ENCODE measurements at places on chromosomes 5 and 9. TPM values are rescaled to one million over a fixed set of nuclear protein-coding genes. Genes with fewer than 3 reads are reported as not detected.
A peak's percentile ranks its signal among the peaks of the same experiment; 100 is the strongest.

DNA sequence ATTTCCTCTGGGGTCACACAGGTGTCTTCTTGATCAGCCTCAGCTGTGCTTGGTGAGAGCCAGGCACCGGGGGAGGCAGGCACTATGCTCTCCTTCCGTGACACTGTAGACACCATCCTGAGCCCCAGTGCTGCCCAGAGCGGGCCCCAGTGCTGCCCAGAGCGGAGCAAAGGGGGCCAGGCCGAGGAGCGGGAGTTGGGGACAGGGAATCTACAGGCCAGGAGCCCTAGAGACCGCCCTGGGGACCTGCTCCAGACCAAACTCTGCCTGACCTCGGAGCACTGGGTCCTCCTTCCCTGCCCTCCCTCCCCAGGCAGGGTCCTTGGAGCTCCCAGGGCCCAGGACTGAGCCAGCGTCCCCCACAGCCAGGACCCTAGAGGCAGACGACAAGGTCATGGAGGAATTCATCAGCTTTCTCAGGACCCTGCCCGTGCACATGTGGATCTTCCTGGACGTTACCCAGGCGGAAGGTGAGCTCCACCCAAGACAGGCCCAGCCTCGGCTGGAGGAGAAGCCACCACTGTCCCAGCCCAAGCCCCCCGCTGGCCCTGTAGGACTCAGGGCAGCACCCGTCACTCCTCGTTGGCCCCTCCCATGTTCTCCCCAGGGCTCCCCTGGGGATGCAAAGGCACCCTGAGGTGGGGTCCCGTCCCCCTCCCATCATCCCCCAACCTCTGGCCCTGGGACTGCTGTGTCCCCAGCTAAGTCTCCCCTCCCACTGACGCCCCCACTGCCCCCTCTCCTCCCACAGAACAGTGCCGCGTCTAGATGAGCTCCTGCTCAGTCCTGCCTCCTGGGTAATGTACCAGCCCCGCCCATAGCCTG, 30.2 kb downstream of the PAEP start:
- no peak overlapping the region for H3K27ac ChIP-seq
- H3K4me3 ChIP-seq = no peak overlapping the region
- H3K27me3 ChIP-seq = peaks cover 2% of the 10 kb centered on the region
- H3K4me1 ChIP-seq = no peaks in the 10 kb centered on the region

DNA sequence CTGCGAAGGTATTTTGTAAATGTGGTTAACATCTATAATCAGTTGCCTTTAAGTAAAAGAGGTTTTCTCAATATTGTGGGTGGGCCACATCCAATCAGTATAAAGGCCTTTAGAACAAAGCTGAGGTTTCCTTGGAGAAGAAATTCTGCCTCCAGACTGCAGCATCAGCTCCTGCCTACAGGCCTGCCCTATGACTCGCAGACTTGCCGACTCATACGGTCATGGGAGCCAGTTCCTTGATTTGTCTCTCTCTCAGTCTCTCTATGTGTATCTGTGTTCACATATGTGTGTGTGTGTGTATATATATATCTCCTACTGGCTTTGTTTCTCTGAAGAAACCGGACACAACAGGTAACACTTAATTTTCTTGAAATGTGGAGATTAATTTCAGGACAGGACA, 45.3 kb downstream of the SLC36A1 start:
- H3K4me3 ChIP-seq = no peak overlapping the region
- no peaks in the 10 kb centered on the region for H3K27me3 ChIP-seq
- no peak for DNase-seq
- no peaks in the 10 kb centered on the region for H3K36me3 ChIP-seq
- H3K27ac ChIP-seq = no peak overlapping the region
- no peaks in the 10 kb centered on the region for H3K4me1 ChIP-seq

- H3K4me3 ChIP-seq = no peak overlapping the region
- H3K27me3 ChIP-seq = no peaks in the 10 kb centered on the region
- DNase-seq = no peak
- H3K36me3 ChIP-seq = no peaks in the 10 kb centered on the region
- no peaks in the 10 kb centered on the region for H3K4me1 ChIP-seq
- no peak overlapping the region for H3K27ac ChIP-seq
Measured at GRCh38 chr5:167920589-167920988, 370.9 kb upstream of the WWC1 start.

DNA sequence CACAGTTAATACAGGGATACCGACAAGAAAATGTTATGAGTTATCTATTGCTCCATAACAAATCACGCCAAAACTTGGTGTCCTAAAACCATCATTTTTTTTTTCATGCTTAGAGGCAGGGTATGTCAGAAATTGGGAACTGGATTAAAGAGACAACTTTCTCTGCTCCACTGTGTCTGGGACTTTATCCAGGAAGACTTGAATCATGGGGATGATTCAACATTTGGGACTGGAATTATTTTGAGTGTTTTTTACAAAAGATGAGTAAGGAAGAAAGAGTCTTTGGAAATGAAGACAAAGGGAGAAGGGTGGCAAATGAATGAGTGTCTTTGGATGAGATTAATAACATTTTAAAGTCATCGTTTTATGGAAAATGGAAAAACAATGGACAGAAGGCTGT, 1883.7 kb upstream of the C9orf72 start:
- H3K4me1 ChIP-seq = no peaks in the 10 kb centered on the region
- no peak for DNase-seq
- no peak overlapping the region for H3K27ac ChIP-seq

DNA sequence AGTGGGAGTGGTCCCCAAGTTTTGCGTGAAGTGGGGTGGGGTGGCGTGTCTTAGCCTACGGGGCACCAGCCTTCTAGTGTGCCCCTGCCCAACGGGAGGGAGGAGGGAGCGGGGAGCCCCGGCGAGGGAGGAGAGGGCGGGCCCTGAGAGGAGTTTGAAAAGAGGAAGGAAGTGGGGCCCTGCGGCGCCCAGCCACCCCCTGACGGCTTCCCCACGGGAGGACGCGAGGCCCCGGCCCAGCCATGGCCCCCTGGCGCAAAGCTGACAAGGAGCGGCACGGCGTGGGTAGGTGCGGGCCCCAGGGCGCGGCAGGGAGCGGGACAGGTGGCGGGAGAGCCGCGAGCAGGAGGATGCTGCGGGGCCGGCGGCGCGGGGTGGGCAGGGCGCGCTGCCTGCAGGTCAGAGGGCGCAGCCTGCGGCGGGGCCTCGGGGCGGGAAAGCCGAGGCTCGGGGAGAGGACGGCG, at the start of gene DOCK2:
Gene DOCK2, plus strand, starts transcription at position 191 of the 464 bp plus-strand sequence. Its CDS starts 52 bp downstream, at position 243.
- peak within 1 kb of the TSS; percentile 95 for H3K27ac ChIP-seq
- peaks cover 40% of the 10 kb centered on the region for H3K36me3 ChIP-seq
- H3K27me3 ChIP-seq = peaks cover 9% of the 10 kb centered on the region
- DNase-seq = peak; percentile 92
- H3K4me3 ChIP-seq = peak within 1 kb of the TSS; percentile 91

- DNase-seq = no peak
Measured at GRCh38 chr9:33913541-33913940, 96.6 kb downstream of the UBE2R2 start.

DNA sequence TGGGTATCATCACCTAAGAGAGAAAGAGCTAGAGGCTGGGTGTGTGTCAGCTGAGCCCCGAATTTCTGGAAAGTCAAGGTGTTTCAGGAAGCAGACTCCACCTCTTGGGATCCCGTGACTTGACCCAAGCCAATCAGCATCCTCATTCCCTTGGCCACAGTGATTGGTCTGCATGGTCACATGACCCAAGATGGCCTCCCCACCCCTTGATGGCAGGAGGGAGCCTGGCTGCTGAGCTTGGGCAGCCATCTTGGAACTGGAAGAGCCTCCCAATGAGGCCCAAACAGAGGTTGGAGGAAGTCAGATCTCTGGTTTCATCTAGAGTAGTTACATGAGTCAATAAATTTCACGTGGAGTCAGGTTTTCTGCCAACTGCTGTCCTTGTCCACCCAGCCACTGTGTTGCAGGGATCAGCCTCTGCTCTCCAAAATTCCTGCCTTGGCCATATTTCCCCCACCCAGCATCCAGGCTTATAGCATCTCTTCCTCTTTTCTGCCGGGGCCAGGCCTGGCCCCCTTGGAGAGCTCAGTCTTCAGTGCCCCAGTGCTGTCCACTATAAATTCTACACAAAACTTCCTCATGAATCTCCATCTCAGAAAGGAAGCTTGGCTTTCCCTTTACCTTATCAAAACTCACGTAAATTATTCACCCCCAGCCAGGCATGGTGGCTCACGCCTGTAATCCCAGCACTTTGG, 17.2 kb upstream of the SUSD3 start:
- H3K4me3 ChIP-seq = no peak overlapping the region
- H3K36me3 ChIP-seq = peaks cover 9% of the 10 kb centered on the region
- H3K27me3 ChIP-seq = no peaks in the 10 kb centered on the region
- DNase-seq = no peak
- H3K27ac ChIP-seq = peak overlapping the region; percentile 65

DNA sequence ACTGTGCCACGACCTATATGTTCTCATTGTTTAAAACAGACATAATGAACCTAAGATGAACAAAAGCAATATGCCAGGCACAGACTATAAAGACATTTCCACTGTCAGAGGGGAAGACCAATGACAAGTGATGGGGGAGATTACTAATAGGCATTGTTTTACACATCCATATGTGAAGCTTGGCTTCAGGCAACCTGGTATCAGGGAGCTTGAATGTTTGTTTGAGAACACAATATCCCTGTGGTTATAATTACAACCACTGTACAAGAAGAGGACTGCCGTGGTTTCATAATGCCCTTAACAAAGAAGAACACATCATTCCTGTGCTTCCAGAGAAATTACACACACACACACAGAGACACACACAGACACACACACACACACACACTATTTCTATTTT, 385.7 kb downstream of the BNC2 start:
- no peak for DNase-seq
- no peak overlapping the region for H3K4me3 ChIP-seq
- no peaks in the 10 kb centered on the region for H3K27me3 ChIP-seq
- H3K27ac ChIP-seq = no peak overlapping the region
- H3K36me3 ChIP-seq = no peaks in the 10 kb centered on the region

- no peak overlapping the region for H3K4me3 ChIP-seq
- H3K4me1 ChIP-seq = no peaks in the 10 kb centered on the region
- H3K27me3 ChIP-seq = peaks cover 18% of the 10 kb centered on the region
- DNase-seq = no peak
- no peaks in the 10 kb centered on the region for H3K36me3 ChIP-seq
Measured at GRCh38 chr5:54457094-54457862, 1.8 kb downstream of the HSPB3 start.

GRCh38 chr9:83422527-83422926, 115.7 kb downstream of the FRMD3 start:
- H3K4me1 ChIP-seq = no peaks in the 10 kb centered on the region
- no peaks in the 10 kb centered on the region for H3K36me3 ChIP-seq
- H3K4me3 ChIP-seq = no peak overlapping the region
- no peak for DNase-seq
- no peaks in the 10 kb centered on the region for H3K27me3 ChIP-seq

DNA sequence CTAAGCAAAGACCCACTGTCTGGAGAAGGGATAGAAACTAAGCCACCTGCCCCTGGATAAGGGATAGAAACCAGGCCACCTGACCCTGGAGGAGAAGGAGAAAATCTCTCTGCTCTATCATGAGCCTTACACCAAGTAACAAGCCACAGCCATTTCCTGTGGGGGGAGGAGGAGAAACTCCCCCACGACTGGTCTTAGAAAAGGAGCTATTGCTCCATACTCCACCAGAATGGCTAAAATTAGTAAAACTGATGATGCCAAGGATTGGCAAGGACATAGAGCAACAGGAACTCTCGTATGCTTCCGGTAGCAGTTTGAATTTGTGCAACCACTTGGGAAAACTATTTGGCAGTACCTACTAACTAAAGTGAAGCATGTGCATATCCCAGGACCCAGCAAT, 70.8 kb downstream of the ACTL7B start:
- no peak overlapping the region for H3K4me3 ChIP-seq
- no peak overlapping the region for H3K27ac ChIP-seq
- no peak for DNase-seq
- H3K36me3 ChIP-seq = no peaks in the 10 kb centered on the region
- H3K4me1 ChIP-seq = peaks cover 4% of the 10 kb centered on the region

DNA sequence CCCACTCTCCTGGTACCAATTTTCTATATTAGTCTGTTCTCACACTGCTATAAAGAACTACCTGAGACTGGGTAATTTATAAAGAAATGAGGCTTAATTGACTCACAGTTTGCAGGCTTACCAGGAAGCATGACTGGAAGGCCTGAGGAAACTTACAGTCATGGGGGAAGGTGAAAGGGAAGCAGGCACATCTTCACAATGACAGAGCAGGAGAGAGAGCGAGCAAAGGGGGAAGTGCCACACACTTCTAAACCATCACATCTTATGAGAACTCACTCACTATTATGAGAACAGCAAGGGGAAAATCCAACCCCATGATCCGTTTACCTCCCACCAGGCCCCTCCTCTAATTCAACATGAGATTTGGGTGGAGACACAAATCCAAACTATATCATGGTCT, 72.2 kb downstream of the ATG10 start:
- no peak overlapping the region for H3K27ac ChIP-seq
- H3K36me3 ChIP-seq = peaks cover 4% of the 10 kb centered on the region
- no peak for DNase-seq
- no peaks in the 10 kb centered on the region for H3K4me1 ChIP-seq

- H3K4me3 ChIP-seq = no peak overlapping the region
- no peaks in the 10 kb centered on the region for H3K27me3 ChIP-seq
- no peaks in the 10 kb centered on the region for H3K4me1 ChIP-seq
- H3K27ac ChIP-seq = no peak overlapping the region
- no peak for DNase-seq
- H3K36me3 ChIP-seq = no peaks in the 10 kb centered on the region
Measured at GRCh38 chr9:134891053-134891452, 10.4 kb downstream of the FCN2 start.

GRCh38 chr5:125222597-125223240, 476.3 kb upstream of the ZNF608 start:
- H3K27ac ChIP-seq = no peak overlapping the region
- no peaks in the 10 kb centered on the region for H3K4me1 ChIP-seq
- H3K4me3 ChIP-seq = no peak overlapping the region
- no peaks in the 10 kb centered on the region for H3K36me3 ChIP-seq

DNA sequence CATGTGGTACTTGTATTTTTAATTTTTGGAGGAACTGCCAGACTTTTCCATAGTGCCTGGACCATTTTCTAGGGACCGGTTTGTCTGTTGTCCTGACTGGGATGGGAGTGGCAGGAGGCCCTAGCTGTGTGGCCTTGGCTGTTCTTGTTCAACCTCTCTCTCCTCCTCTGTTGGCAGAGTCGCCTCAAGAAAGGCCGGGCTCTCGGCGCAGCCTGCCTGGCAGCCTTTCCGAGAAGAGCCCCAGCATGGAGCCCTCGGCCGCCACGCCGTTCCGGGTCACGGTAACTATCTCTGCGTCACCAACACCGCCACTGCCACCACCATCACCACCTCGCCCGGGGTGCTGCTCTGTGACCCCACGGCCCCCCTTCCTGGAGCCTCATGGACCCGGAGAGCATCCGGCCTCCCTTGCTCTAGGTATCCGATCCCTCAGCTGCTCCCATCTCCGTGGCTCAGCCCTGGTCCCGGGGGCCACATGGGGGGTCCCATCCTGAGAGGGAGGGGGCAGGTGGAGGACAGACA, 27.1 kb downstream of the DAB2IP start:
- no peak overlapping the region for H3K27ac ChIP-seq
- no peak for DNase-seq

- no peak overlapping the region for H3K27ac ChIP-seq
- no peak for DNase-seq
- no peak overlapping the region for H3K4me3 ChIP-seq
- H3K4me1 ChIP-seq = peaks cover 2% of the 10 kb centered on the region
- H3K27me3 ChIP-seq = no peaks in the 10 kb centered on the region
Measured at GRCh38 chr5:1544294-1544961, 20.7 kb upstream of the LPCAT1 start.

Gene WDR38
- total RNA-seq = not detected

Gene INSL6
- total RNA-seq = not detected

Gene STPG3
- 0.99 TPM for total RNA-seq

Gene PCDHA11
- not detected for total RNA-seq

Gene SPATA31D4
- not detected for total RNA-seq

Gene SMIM32
- total RNA-seq = not detected

Gene CCDC192
- total RNA-seq = not detected

Gene PROB1
- total RNA-seq = 9.2 TPM

Gene ELOVL7
- 1.1 TPM for total RNA-seq

Data from activated CD4-positive, alpha-beta T cell treated with anti-CD3 and anti-CD28 coated beads, Interleukin-2, amount 10 ng/mL, durations not matched to agents 24 days and 14 days (primary cell).